ENCODE measurements at places on chromosomes 2 and 18.

- no peak for DNase-seq
These were observed 404.9 kb downstream of the CPS1 start for GRCh38 chr2:210961249-210961648.

DNA sequence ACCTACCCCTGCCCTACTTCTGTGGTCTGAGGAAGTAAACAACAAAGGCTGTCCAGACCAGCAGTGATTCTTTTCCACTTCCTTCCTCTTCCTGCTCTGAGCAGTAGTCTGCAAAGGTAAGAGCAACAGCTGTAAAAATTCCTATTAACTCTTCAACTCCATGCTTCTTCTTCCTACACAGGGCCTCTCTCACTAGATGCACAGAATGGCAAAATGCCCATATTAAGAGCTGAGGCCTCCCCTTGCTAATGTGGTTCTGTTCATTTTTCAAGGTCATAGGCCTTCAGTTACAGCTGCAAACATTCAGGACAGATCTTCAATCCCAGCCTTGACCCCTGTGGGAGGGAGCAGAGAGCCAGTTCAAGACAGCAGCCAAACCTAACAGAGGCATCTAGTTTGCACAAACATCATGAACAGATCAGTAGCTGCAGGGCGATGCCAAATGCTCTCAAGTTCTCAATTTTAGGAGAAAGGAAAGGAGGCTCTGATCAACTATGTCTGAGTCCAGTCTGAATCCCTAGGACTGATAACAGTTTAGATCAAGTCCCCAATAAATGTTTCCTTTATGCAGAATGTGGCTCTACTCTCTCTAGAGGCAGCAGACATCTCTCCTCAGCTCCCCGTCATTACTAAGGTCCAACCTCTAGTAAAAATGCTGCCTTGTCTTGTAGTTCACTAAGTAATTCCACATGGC is 20.9 kb downstream of the SLC40A1 start:
- DNase-seq: no peak

DNA sequence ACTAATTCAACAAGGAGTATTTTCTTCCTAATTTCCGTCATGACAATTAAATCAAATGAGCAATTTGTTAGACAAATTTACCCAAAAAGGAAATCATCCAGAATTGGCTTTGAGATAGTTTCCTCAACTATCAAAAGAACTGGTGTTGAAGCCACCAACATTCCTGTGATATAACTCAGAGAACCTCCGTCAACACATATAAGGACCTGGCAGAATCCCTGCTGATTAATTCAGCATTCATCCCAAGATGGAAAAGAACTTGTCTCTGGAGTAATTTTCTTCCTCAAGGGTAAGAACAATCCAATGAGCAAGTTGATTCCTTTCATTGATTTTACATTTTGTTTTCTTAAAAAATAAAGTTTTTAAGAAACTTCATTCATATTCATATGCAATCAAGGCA is 62.0 kb downstream of the MBD2 start:
- no peak for DNase-seq

DNA sequence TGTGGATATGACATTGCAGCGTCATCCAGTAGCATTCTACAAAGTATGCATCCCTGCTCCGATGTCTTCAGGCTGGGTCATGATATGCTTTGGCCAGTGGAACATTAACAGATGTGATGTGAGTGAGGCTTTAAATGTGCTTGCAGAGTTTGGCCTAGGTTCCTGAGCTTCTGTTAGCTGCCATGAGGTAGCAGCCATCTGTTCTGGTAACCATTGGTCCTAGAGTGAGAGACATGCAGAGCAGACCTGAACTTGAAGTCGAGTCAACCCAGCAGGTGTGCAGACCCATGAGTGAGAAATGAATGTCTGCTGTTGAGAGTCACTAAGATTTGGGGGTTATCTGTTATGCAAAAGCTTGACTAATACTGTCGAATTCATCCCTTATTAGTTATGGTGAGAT is 73.8 kb upstream of the NABP1 start:
- DNase-seq: no peak

DNA sequence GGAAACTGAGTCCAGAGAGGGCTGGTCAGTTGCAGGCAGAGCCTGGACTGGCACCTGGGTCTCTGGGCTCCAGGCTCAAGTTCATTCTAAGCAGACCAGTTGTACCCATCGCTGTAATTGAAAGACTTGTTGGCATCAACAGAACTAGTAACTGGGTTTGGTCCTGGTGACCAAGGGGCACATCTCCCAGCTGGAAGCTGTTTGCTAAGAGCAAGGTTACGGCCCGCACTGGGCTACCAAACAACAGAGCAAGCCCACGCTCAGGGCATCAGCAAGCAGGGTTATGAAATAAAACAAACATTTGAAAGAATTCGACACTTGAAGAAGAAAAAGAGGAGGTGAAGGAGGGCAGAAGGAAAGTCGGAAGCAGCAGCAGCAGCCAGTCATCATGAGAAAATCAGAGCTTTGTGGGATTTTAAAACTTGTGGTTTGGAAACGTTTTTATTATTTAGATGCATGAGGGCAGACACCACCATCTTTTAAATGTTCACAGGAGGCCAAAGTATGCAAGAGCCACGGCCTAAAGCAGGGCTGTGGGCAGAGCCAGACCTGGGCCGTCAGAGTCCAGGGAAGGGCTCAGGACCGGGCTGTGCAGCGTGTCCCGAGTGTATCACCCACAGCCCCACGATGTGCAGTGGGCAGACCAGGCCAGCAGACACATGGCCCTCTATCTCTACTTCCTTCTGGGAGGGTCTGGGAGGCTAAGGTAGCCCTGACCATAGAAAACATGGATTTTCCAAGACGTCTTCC is 220.3 kb downstream of the BCL2 start:
- DNase-seq: no peak

DNA sequence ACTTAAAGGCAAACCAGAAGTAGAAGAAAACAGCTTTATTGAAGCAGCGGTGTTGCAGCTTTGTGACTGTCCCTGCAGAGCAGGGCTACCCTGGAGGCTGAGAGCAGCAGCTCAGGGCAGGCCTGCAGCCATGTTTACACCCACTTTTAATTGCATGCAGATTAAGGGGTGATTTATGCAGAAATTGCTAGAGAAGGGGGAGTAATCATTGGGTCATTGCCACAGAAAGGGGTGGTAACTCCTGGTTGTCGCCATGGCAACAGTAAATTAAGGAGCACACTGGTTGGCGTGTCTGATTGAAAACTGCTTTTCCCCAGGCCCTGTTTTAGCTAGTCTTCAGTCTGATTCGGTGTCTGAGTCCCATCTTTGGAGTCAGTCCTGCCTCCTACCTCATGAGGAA is 195.4 kb upstream of the HDAC4 start:
- no peak for DNase-seq

- DNase-seq: no peak
These were observed 118.9 kb downstream of the TMEM18 start for GRCh38 chr2:558302-558642.

DNA sequence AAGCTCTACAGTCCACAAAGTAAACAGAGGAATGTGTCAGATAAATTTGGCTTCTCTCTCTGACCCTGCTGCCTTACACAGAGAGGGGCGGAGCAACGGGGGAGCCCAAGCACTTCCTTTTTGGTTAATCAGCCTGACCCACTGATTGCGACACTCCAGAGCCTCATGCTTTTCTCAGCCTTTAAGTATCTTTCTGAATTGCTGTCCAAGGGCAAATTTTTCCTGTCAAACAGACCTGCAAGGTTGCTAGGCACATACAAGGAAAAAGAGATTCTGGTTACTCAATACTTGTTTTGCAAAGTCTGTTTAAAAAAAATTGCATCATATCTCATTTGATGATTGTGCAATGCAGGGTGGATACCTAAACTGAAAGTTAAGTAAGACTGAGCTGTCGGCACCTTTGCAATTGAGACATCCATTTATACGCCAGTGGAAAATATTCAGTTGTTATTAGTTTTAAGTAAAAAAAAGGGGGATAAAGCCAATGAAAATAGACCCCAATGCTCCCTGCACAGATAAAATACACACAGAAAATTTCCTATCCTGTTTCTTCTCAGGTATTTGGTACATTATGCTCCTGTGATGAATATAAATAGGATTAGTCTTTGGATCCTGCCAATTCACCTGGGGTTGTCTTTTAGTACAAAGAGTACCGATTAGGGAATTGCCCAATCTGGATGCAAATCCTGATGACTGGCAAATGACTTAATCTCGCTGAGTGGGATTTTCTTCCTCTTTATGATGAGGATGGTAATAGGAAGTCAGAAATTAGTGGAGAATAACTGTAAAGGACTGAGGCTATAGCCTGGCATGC is 260.2 kb upstream of the TRIB2 start:
- DNase-seq: peak; percentile 37

DNA sequence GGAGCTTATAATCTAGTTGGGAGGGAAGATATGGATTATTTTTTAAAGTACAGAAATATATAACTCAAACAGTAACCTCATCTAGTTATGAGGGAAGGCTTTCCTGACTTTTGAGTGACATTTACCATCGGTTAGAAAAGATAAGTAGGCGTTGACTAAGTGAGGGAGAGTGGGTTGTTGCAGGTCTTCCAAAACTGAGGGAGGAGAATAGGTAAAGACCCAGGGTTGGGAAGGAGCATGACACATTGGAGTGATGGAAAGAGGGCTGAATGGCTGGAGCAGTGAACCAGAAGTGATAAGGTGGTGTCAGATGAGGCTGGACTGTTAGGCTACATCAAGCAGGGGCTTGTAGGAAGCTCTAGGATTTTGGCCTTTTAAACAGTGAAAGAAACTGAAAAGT is 10.6 kb upstream of the NUP35 start:
- DNase-seq: no peak

DNA sequence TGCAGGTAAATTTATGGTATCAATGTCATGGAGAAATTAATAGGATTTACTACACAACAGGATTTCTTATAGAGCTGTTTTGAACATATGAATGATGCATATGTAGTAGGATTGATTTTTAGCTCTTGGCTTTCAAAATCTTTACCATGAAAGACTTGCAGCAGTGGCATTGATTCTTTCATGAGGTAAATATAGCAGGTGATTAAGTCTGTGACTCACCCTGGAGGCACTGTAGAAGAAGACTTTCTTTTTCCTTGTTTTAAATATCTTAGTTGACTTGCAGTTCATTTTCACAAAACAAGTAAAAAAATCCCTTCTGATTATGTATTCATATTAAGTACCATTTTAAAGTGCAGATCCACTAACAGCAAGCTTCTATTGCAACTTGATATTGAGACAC is 463.0 kb downstream of the FBXO15 start:
- no peak for DNase-seq

- no peak for DNase-seq
These were observed 109.2 kb downstream of the TMEM18 start for GRCh38 chr2:567865-568638.

DNA sequence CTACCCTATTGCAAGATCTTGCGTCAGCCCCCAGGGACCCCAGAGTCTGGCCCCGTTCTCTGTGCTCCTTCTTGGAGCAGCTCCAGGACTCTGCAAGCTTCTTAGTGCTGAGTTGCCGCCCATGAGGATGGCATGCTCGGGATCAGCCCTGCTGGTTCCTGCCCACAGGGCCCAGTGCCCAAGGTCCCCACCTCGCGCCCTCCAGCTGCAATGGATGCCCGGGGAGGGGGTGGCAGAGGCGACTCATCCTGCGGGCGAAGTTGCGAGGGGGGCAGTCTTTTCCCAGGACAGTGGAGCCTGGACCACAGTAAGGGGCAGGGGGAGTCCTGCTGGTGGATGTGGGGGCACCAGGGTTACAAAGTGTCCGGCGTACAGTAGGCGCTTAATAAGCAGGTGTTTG is 261.9 kb downstream of the BCL2 start:
- no peak for DNase-seq

GRCh38 chr18:79952996-79953559 is 1.6 kb upstream of the SLC66A2 start:
- no peak for DNase-seq

GRCh38 chr2:61295981-61296380 is 134.0 kb downstream of the C2orf74 start:
- no peak for DNase-seq

GRCh38 chr18:23574611-23575308 is 11.5 kb downstream of the NPC1 start:
- no peak for DNase-seq

GRCh38 chr2:112056626-112056987 is 1.5 kb downstream of the TMEM87B start:
- DNase-seq: no peak
